NCI-H1092 treated with DMSO at 0.1 percent for 48 hours (cell line): ENCODE measurements at places on chromosomes 7 and 10.

GRCh38 chr7:7522421-7522820 lies 13.3 kb downstream of the COL28A1 start:
- DNase-seq: no peak

DNA sequence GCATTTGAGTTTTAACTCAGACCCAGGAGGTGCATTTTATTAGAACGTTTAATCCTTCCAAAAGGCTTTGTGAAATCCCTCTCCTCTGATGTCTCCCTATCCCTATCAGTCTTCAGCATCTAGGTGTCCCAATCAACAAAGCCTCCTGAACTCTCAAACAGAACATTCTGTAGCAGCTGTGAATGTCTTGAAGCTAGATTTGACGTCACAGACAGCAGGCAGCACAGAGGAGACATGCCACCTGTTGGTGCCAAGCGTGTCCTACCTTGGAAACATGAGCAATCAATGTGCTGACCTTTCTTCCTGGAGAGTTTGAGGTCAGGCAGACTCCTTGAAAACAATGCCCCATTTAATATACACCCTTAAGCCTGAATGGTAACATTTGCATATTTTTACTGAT lies 125.5 kb downstream of the RNLS start:
- no peak for DNase-seq

- no peak for DNase-seq
Measured at GRCh38 chr7:70132852-70133690, 534.8 kb downstream of the AUTS2 start.

- DNase-seq: no peak
Measured at GRCh38 chr10:88125766-88126165, 262.3 kb downstream of the PTEN start.

- DNase-seq: no peak
Measured at GRCh38 chr10:23079700-23080099, 15.7 kb upstream of the MSRB2 start.

- no peak for DNase-seq
Measured at GRCh38 chr7:73530800-73531199, 8.7 kb upstream of the BAZ1B start.

DNA sequence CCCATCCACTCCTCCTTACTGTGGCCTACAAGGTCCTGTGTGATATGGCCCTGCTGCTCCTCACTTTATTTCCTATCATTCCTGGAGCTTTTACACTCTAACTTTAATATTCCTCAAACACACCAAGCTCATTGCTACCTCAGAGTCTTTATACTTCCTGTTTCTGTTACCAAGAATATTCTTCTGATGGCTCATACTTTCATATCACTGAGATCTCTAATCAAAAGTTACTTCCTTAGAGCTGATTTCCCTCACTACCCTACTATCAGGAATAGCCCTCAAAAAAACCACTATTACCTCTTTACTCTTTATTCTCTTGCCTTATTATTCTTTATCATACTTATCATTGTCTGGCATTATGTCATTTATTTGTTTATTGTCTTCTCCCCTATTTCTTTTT lies 5.8 kb upstream of the PPP3CB start:
- no peak for DNase-seq

DNA sequence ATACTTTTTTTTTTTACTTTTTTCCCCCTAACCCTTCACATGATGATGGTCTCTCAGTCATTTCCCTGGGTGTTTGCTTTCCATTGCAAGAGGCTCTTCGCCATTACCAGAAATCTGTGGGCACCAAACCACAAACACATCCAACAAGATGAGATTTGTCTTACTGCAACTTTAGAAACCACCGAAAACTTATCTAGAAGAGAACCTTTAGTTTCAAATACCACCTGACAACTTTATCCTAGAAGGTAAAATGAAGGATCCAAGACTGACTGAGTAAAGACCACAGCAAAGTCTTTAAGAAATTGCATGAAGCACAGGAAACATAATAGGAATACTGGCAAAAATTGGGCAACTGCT lies 363.3 kb upstream of the MBL2 start:
- DNase-seq: no peak

DNA sequence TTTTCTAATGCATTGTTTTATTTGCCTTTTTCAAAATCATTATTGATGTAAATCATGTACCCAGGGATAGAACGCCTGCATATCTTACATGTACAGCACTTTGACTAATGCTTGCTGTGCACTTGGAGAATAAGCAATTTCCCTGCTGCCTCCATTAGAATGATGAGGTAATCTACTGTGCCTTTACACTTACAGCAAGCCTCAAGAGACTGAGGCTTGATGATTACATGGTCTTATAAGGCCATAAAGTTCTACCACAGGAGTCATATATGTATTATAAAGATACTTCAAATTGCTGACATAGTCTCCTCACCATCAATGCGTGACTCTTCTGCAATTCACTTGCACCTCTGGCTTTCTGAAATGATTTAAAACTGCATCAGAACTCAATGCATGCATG lies 328.6 kb upstream of the HGF start:
- no peak for DNase-seq

GRCh38 chr10:90125456-90126255 lies 424.3 kb downstream of the KIF20B start:
- peak; percentile 28 for DNase-seq

GRCh38 chr7:41107330-41107937 lies 595.5 kb downstream of the INHBA start:
- DNase-seq: no peak
